ENCODE measurements at places on chromosomes 1 and 21.

DNA sequence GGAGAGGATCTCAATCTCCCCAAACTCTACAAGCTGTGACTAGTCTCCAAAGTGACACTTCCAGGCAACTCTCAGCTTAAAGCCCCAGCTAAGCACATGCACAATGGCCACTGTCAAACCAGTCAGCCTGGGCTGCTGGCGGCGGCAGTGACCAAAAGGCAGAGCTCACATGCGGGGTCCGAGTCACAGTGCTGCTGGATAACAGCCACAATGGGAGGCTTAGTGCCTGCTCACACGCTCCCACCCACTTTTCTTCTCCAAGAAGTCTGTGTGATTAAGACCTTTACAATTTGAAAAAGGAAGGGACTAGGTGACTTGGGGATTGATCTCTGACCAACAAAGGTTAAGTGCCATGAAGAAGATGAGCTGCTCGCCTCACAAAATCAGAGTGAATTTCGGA, 16.8 kb downstream of the RIPK4 start:
- no peak for DNase-seq

DNA sequence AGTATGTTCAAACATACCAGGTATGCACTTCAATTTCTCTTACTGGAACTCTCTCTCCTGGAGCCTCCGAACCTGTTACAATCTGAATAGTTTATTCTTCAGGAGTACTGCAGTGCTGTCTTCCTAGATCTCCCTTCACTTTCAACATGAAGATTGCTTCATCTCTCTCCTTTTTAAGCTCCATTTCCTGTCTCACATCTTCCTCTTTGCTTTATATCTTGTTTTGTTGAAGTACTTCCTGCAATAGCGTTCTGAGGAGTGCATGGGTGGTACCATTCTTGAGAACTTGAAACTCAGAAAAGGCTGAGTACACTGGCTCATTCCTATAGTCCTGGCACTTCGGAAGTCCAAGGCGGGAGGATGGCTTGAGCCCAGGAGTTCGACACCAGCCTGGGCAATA, 15.7 kb upstream of the C1orf146 start:
- DNase-seq, result peak; percentile 13

DNA sequence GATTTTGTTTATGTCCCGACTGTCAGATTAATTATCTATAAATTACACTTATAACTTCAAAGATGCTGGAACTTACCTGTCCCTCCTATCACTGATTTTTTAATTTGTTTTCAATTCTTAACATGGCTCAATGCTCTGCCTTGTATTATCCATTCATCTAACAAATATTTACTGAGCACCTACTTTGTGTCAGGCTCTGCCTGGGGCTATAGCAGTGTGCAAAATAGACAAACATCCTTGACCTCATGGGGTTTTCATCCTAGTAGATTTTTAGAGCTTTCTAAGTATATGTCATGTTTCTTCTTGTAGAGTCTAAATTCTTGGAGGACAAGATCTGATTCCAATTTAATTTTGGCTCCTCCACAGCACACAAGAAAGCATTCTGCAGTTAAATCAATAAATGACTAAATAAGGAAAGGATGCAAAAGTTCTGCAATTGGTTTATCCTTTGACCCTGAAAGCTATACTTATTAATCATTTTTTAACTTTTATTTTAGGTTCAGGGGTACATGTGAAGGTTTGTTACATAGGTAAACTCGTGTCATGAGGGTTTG, 10.8 kb upstream of the SMYD2 start:
- DNase-seq, result no peak

- no peak for DNase-seq
Observed at GRCh38 chr1:63836830-63837229, 63.0 kb downstream of the ROR1 start.

DNA sequence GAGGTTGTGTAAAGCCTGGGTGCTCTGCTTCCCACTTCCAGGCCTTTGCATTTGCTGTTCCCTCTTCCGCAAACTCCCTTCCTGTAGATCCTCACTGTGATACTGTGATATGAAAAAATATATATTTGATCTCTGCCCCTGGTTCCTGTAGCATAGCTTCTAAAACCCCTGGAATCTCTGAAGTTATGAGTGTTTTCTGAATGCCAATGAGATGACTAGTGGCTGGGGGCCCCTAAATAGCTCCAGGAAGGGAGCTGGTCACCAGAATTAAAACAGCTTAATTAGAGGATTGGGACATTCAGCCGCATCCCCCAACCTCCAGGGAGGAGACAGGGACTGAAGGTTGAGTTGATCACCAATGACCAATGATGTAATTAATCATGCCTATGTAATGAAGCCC, 21.9 kb downstream of the DUSP10 start:
- DNase-seq, result no peak

DNA sequence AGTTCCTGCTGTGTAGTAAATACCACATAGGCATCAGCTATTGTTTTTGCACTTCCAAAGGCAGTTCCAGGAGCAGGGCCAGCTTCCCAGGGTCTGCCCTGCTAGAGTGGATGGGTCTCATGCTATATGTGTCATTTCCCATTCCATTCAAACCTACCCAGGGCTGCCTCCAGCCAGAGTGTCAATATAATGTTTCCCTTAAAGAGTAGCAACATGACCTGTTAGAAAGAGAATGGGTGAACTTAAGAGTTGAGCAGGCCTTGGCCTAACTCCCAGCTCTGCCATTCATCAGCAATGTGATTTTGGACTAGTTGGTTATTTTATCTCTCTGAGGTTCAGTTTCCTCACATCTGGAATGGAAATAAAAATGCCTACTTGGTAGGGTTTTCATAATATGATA, 44.9 kb downstream of the RAB3B start:
- DNase-seq, result no peak

DNA sequence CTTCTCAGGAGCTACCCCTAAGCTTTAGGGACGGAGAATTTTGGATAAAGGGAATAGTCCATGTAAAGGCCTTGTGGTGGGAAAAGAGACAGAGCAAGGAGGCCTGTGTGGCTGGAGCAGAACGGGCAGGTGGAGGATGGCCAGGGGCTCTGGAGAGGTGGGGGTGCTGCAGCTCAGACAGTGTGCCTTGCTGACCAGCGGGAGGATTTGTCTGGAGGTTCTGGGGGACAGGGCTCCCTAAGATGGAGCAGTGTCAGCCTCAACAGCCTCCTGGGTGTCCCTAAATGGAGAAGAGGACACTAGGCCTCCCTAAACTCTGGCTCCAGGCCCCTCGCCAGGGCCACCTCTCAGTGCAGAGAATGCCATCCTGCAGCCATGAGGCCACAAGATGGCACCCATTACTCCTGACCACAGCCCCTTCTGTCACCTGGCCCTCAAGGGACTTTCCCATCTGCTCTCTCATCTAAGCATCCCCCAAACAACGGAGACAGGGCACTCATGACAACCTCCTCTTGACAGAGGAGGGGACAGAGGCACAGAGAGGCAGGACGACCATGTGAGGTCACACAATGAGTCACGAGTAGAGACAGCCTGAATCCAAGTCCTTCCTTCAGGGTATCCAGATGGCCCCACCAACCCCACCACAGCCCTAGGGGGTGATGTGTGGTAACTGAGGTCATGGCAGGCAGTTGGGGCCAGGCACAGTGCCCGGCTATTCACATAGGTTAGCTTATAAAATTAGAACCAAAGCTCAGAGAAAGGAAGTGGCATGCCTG, 94.7 kb downstream of the DMRTB1 start:
- no peak for DNase-seq

- no peak for DNase-seq
Observed at GRCh38 chr1:24584171-24584647, 28.3 kb downstream of the NCMAP start.

DNA sequence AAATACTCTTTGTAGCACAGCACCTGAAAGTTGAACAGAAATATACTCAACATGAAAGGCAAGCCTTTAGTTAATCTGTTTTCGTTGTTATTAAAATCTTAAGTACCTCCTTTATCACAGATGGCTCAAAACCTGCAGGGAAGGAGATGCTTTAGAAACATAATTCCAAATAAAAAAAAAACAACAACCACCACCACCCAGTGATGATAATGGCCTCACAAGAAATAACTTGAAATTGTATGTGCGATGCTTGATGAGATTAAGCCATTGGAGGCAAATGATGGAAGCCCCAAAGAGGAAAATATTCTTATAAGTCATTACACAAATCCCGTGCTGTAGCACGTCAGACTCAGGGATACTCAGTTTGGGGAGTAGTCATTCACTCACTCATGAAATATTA, 24.9 kb upstream of the ZBTB40 start:
- DNase-seq, result no peak

GRCh38 chr1:115170961-115171392, 81.7 kb upstream of the TSPAN2 start:
- no peak for DNase-seq

- no peak for DNase-seq
Observed at GRCh38 chr21:41997657-41998056, 12.5 kb downstream of the ZBTB21 start.

DNA sequence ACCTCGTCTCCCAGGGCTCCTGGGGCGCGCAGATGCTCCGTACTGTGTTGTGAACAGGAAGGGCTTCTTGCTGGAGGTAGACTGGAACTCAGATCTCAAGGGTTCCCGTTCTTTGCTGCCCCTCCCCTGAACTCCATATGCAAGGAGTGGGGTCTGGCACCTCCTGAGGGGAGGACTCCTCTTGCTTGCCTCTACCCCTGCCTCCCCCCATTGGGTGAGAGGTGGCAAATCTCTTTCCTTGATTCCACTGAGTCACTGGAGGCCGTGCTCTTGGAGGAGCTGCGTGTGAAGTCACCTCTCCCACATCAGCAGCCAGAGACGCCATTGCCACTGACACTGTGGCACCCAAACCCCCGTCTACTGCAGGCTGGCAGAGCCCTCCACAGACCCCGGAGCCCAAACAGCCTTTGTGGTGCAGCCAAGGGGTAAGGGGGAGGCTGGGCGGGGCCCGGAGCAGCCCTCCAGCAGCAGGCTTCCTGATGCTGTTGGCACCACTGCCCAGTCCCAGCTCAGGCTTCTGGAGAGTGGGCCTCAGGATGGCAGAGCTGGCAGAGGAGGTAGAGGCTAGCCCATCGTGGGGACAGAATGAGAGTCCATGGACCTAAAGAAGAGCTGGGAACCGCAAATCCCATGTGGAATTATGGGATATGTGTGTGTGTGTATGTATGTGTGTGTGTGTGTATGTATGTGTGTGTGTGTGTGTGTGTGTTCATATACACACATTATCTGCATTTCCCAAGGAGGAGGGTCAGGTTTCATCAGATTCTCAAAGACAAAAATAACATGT, 104.9 kb upstream of the RUNX3 start:
- no peak for DNase-seq

DNA sequence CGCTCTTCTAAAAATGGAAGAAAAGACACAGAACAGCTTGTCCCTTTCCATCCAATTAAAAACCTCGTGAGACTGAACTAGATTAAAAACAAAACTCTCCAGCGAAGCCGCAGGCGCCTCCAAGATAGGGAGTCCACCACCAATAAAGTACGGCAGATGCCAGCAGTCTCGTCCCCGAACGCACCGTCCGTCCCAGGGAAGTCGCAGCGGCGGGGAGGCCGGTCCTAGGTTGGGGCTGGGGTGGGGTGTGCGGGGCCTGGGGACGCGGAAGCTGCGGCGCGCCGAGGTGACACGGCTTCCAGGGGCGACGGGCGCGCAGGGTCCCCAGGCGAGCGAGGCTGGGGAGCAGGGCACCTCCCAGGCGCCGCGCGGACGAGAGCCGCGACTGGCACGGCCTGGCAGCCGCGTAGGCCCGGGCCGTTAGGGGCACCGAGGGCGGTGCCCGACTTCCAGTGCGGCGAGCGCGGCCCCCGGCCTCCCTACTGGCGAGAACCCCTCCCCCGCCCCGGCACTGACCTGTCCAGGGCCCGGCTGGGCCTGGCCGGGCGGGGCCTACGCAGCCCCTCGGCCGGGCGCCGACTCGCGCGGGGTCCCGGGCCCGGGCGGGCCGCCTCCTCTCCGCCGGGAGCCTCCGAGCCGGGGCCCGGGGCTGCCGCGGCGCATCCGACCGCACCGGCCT, 28.3 kb upstream of the A3GALT2 start:
- peak; percentile 63 for DNase-seq

- no peak for DNase-seq
Observed at GRCh38 chr1:223137455-223138085, 5.5 kb downstream of the TLR5 start.

- DNase-seq, result no peak
Observed at GRCh38 chr1:39917825-39918224, 16.1 kb upstream of the MYCL start.

DNA sequence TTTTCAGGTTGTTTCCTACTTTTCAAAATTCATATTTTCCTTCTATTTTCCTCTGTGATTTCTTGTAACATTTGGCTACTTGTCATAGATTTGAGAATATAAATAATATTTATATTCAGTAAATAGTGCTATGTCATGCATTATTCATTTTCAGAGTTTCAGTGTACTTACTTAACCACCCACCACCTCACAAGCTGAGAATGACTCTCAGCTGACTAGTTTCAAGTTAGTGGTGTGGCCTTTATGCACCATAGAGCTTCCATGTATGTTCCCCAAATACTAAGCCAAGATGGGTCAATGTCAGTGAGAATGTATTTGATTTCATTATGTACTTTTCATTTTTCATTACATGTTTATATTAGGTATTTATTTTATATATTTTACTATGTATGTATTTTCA, 56.9 kb upstream of the RGS1 start:
- no peak for DNase-seq

DNA sequence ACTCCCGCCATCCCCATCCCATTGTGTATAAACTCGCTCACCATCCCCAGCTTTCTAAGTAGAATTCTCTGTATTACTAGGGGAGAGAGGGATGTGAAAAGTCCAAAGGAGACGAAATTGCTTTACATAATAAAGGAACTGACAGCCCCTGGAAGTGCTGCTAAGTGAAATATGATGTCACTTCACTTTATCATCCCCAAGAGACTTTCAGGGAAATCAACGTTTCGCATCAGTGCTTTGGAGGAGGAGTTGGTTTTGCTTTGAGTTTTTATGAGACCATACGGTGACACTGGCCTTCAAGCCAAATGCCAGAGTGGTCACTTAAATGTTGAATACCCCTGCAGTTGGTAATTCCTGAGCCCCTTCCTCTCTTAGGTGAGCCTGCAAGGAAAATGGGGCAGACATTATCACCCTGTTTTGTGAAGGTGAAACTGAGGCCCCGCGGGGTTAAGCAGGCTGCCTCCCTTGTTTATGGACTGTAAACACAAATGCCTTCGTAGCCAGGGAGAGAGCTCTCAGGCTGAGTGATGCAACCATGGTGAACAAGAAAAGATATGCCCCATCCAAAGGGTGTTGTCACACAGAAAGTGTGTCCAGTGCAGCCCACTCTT, 58.4 kb upstream of the KAZN start:
- DNase-seq, result no peak

DNA sequence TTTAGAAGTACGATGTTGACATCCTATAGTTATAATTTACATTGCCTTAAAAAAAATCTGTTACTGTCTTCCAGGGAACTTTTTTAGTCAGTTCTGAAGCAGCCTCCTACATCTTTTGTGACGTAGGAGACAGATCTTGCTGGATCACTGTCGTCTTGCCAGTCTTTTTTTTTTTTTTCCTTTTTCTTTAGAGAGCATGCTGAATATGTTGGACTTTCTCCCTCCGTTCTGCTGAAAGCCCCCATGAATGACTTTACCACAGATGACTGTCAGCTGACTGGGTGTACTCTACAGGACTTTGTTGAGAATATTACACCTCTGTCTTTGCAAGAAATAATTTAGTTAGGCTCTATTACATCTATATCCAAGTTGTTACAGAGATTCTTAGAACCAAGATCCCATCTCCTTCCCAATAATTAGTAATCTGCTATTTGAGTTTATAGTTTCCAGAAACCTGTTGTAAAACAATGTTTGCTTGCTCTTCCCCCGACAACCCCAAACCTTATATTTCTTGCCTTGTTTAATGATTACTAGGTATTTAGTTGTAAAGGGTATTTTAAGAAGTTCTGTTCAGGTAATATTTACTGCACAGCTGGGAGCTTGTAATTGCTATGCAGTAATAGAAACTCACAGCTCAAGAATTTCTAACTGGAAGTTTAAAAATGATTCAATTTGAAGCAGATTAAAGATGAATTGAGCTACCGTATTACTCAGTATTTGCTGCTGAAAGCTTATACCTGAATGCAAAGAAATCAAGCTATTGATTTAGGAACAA, 61.8 kb downstream of the RASAL2 start:
- no peak for DNase-seq
